ENCODE measurements at places on chromosomes 16 and 17.

GRCh38 chr16:88881007-88881615, 14.7 kb upstream of the PABPN1L start:
- no peak for DNase-seq

- DNase-seq = no peak
These were observed 4.8 kb upstream of the MT2A start for GRCh38 chr16:56603589-56603988.

GRCh38 chr16:28168991-28169554, 42.7 kb downstream of the XPO6 start:
- no peak for DNase-seq

DNA sequence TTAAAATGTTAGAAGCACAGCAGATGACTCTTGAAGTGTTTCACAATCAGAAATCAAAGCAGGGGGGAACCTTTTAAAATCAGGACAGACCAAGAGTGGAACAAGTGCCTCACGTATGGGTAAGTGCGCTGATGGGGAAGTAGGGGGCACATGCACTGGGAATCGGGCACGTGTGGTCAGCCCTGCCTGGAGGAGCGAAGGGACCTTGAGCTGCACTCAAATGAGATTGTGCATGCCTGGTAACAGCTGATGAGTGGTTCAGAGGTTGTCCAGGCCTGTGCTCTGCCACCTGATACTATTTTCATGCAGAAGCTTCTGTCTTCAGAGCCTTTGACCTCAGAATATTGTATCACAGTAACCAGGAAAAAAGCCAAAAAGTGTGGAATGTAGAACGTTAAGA, 13.7 kb upstream of the XYLT2 start:
- no peak for DNase-seq

DNA sequence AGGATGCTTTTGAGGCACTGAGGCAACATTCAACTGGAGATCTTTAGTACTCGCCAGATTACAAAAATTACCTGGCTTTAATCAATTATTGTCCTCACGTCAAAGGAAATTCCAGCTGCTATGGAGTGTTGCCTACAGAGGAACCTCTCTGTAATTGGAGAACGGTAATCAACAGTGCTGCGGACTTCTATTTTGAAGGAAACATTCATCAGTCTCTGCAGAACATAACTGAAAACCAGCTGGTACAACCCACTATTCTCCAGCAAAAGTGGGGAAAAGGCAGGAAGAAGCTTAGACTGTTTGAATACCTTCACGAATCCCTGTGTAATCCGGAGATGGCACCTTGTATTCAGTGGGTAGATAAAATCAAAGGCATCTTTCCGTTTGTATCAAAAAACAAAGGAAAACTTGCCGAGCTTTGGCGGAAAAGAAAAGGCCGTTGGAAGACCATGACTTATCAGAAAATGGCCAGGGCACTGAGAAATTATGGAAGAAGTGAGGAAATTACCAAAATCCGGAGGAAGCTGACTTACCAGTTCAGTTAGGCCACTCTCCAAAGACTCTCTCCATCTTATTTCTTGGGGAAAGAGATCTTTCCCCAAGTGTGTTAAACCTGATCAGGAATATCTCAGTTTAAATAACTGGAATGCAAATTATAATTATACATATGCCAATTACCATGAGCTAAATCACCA, 3.0 kb downstream of the SLC35G3 start:
- no peak for DNase-seq

GRCh38 chr16:55756963-55757362, 75.9 kb downstream of the CES1 start:
- no peak for DNase-seq

- no peak for DNase-seq
These were observed 78.0 kb downstream of the MPRIP start for GRCh38 chr17:17120294-17120693.

GRCh38 chr16:50169555-50170096, 16.5 kb downstream of the TENT4B start:
- no peak for DNase-seq

DNA sequence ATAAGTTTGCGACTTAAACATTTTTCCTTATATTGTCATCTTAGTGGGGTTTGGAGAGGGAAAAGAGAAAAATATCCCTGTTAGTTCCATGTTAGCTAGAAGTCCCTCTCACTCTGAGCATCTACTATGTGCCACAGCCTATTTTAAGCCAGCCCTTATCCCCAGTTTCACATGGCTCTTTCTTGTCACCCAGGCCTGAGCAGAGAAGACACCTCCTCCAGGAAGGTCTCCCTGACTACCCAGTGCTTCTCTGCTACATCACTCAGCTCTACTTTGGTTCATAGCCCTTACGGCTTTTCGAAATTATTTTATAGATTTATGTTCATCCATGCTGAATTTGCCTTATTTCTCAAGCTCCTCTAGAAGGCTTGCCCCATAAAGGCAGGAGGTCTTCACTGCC, 7.2 kb upstream of the MAP2K3 start:
- no peak for DNase-seq

GRCh38 chr17:75153780-75154194, 525 bp downstream of the JPT1 start:
- peak; percentile 16 for DNase-seq

DNA sequence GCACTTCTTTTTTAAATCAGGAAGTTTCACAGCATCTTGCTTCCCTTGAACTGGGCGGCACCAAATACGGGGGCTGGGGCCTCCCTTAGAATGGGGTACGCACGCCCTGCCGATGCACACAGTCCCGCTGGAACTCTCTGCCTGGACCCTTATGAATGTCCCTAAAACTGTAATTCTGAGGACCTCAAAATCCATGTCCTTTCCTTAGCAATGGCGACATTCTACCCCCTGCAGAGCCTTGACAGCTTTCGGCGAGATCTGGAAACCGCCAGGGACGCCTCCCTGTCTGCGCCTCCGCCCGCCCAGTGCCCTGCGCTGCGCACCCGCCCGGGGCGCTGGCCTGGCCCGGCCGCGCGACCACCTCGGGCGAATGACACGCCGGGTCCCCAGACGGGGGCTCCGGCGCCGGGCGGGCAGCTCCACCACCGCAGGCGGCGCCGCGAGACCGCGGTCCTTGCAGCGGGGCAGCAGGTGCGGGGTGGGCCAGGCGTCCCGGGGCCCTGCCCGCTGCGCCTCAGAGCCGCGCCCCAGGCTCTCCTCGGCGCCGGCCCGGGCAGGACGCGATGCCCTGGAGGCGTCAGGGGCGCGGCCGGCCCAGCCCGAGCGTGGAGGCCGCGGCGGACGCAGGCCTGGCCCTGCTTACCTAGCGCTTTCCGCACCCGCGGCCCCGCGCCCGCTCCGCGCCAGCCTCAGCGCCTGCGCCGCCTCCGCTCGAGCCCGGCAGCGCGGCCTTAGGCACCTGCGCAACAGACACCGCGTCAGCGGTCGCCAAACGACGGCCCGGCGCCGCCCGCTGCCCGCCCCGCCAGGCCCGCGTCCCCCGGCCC, 548 bp downstream of the HAGH start:
- DNase-seq = no peak

GRCh38 chr17:69734656-69735055, 320.2 kb downstream of the MAP2K6 start:
- DNase-seq = no peak

DNA sequence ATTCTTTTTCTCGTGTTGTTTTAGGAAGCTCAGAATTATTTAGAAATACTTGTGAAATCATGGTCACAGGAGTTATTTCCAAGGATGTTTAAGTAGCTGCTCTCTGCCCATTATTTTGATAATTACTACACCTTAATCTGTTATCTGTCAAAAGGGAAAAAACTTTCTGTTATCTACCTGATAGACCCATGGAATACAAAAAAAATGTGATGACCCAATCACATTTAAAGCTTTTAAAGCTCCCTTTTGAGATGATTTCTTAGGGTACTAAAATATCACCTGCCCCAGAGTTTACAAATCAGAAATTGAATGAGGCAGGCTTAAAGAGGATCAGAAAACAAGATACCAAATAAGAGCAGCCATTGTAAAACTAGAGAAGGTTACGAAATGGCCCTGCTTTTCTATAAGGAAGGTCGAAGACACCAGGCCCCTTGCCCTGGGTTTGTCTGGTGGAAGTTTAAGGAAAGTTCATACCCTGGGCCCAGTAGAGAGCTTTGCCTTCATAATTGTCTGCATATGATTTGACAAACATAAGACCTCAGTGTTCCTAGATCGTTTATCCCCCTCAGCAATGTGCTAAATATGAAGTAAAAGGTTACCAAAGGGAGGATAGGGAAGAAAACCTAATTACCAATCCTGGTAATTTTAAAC, 149.9 kb upstream of the TBX2 start:
- no peak for DNase-seq

GRCh38 chr17:51200295-51200694, 34.1 kb downstream of the NME2 start:
- DNase-seq = no peak

GRCh38 chr17:82750241-82750908, 1.5 kb upstream of the TBCD start:
- no peak for DNase-seq

DNA sequence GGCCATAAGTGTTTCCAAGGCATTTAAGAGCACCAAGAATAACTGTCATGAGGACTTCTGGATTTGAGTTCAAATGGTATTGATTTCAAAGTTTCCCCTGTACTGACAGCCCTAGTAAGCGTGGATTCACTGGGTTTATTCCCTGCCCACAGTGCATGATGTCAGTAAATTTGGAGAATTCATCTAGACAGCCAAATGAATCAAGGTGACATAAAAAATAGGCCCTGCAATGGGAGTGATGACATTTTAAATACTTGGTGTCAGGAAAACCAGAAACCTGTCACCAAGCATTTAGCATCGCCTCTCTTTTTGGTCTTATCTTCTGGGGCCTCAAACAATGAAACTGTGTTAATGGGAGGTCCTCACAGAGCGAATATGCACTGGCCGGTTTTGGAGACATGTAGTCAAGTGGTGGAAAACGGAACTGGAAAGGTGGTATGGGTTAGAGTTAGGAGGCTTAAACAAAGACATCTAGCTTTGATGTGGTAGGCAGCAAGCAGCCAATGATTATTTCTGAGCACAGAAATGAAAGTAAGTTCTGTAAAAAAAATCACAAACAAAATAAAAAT, 29.1 kb downstream of the COG4 start:
- DNase-seq = no peak

GRCh38 chr16:85151603-85152413, 39.5 kb upstream of the CIBAR2 start:
- DNase-seq = no peak

GRCh38 chr16:87701505-87701921, 64.3 kb downstream of the KLHDC4 start:
- no peak for DNase-seq

DNA sequence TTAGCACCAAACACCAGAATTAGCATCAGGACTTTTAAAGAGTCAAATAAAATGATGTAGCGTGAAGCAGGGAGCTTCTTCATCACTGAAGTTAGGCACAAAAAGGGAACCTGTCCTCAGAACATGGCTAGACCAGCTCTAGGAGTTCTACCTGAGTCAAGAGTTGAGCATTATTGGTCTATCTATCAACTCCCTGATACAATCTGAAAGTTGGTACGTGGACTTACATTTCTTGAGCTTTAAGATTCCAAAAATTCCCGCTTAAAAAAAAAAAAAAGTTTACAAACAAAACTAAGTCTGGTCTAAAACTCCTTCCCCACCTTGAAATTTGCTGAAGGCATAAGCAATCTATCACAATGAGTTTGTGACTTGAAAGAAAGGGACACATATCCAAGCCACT, 12.3 kb downstream of the TLE7 start:
- no peak for DNase-seq

- DNase-seq = no peak
These were observed 161.0 kb upstream of the CIBAR2 start for GRCh38 chr16:85273293-85273692.

DNA sequence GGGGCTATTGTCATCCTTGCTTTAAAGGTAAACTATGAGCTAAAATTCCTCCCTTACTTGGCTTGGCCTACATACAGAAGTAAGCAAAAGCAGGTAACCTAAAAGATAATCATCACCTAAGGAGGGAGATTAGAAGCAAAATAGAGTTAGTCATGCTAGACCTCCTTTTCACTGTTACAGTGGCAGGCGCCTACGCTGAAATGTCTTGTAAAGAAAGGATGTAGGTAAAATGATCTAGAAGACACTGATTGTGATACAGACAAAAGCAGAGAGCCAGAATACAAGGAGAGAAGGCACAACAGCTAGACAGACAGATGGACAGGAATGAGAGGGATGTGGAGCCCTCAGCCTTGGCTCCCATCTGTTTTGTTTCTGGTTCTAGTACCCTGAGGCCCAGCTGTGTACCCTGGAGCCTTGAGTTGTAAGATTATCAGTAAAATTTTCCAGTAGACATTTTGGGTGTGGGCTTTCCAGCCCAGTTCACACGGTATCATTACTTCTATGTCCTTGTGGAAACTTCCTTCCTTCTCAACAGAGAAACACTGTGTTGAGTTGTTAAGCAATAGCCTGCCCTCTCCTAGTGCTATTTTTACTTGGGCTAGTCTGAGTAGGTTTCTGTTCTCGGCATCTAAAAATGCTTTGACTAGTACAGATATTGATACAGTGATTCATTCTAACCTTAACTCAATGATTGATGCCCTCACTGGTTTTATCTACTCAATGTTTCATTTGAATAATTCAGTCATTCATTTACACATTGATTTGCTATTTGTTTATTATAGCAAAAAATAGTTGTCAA, 7.7 kb upstream of the C16orf78 start:
- no peak for DNase-seq

DNA sequence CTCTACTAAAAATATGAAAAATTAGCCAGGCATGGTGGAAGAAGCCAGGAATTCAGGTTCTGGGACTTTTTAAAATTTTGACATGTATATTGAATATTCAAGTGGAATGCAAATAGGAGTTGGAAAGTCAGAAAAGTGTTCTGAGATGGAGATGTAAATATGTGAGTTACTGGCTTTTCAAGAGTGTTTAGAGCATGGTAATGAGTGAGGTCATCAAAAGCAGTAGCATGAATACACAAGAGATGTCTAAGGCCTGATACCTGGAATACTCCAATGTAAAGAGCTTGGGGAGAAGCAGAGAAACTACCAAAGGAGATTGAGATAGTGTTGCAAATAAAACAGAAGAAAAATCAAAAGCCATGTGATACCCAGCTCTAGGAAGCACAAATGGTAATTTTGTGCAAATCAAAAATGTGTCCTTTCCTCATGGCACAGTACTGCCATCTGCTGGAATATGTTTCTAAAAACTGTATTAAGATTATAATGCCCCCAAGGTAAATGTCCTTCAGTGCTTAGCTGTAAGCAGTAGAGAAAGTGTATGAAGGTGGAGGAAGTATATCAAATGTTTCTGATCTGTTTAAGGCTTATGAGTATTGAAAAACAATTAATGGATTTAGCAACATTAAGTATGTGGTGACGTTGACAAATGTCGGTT, 908.4 kb downstream of the KCNJ18 start:
- peak; percentile 21 for DNase-seq

DNA sequence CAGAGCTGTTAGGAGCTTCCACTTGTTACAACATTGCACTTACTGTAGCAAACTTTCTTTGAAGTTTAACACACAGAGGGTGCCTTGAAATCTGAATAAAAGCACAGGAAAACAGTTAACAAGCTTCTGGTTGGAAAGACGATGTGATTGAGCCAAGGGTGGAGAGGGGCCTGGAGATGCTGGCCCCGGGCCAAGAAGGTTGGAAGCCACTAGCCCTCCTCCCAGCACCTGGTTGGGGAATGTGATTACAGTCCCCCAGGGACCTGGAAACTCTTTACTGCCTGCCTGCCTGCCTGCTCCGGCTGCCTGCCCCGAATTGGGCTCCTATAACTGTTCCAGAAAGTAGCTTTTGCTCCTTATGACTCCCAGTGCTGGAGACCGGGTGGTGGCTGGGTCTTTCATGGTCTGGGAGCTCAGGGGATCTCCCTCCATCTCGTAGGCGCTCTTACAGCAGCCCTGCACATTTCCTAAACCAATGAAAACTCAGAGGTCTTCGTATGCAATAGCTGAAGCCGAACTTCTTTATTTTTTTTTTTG, 48.0 kb upstream of the ZFHX3 start:
- DNase-seq = peak; percentile 22

- no peak for DNase-seq
These were observed 38.7 kb downstream of the ZFPM1 start for GRCh38 chr16:88491560-88492310.

Data from NCI-H748 treated with DMSO at 0.1 percent for 48 hours (cell line).